Cardiac fibroblast (primary cell): ENCODE measurements at places on chromosomes 6 and 20.
A peak's percentile ranks its signal among the peaks of the same experiment; 100 is the strongest.

GRCh38 chr20:38012332-38012731, 20.9 kb downstream of the TTI1 start:
- DNase-seq = no peak

DNA sequence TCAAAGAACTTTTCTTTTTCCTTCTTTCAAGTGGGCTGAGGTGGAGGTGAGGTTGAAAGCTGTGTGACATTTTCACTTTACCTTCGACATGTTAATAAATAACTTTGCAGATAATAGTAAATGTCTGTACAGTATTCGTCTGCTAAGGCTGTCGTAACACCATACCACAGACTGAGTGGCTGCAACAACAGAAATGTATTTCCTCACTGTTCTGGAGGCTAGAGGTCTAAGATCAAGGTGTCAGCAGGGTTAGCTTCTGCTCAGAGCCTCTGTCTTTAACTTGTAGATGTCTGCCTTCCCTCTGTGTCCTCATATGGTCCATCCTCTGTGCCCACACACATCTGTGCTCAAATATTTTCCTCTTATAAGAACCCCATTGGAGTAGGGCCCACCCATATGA, 14.9 kb downstream of the PHACTR2 start:
- no peak for DNase-seq

- no peak for DNase-seq
Observed at GRCh38 chr20:63877755-63878470, 12.8 kb downstream of the TPD52L2 start.

DNA sequence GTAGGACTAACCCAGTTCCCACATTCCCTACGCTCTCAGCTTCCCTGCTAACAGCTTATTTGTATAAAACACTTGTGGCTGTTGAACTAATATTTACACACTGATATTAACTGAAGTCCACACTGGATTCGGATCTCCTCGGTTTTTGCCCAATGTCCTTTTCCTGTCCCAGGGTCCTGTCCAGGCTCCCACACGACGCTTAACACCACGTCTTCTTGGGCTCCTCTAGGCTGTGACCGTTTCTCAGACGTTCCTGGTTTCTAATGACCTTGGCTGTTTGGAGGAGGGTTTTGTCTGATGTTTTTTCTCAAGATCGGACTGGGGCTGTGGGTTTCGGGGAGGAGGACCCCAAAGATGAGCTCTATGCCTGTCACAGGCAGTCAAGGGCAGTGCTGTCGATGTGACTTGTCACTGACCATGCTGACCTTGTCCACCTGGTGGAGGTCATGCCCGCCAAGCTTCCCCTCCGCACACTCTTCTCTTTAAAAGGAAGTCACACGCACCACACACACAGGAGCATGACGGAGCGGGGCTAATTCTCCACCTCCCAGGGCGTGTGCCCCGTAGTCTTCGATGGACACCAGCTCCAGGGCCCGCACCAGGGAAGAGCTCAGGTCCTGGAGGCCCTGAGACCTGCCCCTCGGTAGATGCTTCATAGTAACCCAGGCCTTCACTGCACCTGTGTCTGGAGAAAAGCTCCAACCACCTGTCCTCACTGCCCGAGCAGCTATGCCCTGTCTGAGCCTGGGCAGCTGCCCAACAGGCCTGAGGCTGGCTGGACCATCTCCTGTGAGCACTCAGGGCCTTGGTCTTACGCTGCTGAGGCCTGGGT, 72.0 kb downstream of the TTLL2 start:
- DNase-seq = no peak

GRCh38 chr20:47667531-47668312, 117.6 kb downstream of the SULF2 start:
- DNase-seq = no peak

DNA sequence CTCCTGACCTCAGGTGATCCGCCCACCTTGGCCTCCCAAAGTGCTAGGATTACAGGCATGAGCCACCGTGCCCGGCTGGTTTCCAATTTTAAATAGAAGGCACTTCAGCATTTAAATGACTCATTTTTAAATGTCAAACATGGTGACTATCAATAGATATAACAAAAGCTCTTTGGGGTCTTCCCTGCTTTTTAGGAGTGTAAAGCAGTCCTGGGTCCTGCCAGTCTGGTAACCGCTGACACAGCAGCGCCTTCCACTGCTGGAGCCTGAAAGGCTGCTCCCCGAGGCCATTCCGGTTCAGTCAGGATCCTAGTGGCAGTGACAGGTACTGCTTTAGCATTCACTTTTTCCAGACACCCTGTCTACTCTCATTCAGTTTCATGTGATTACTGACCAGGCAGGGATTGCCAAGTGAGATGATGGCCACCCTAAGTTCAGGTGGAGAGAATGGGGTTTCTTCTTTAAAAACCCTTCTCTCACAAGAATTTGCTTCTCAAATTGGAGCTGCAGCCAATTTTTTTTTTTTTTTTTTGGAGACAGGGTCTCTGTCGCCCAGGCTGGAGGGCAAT, 5.1 kb downstream of the DIDO1 start:
- peak; percentile 60 for DNase-seq
